RCC 7860 (cell line): ENCODE measurements at places on chromosomes 6 and 20.

DNA sequence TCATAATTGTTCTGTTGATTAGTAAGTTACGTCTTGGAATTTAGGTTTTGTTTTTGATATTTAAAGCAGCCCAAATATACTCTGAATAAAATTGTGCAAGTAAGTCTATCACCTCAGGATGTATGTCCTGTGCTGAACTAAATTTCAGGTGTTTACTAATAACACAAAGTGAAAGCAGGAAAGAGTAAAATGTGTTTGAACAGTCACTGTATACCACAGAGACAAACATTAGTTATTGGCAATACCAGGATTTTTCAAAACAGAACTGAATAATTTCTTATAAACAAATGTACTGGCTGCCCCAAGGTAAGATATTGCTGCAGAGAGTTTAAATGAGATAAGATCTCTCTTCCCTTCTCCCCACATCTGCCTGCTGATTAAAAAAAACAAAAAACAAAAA is 404.7 kb upstream of the RUNX2 start:
- DNase-seq = no peak

- no peak for DNase-seq
These were observed 37.4 kb upstream of the SYNDIG1 start for GRCh38 chr20:24432046-24432442.

GRCh38 chr6:115276881-115277565 is 783.7 kb downstream of the FRK start:
- DNase-seq = no peak

DNA sequence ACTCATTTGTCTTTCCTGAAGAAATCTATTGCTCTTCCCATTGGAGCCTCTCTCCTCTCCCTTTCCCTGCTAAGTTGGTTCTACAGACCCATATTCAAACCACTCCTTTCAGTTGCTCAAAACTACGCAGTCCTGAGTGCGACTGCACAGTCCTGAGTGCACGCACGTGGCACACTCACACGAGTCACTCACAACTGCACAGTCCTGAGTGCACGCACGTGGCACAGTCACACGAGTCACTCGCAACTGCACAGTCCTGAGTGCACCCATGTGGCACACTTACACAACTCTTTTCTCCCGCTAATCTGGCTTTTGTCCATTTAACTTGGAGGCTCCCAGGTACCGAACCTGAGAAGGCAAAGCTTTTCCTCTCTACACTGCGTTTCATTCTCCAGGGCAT is 159.7 kb downstream of the RNASET2 start:
- no peak for DNase-seq

DNA sequence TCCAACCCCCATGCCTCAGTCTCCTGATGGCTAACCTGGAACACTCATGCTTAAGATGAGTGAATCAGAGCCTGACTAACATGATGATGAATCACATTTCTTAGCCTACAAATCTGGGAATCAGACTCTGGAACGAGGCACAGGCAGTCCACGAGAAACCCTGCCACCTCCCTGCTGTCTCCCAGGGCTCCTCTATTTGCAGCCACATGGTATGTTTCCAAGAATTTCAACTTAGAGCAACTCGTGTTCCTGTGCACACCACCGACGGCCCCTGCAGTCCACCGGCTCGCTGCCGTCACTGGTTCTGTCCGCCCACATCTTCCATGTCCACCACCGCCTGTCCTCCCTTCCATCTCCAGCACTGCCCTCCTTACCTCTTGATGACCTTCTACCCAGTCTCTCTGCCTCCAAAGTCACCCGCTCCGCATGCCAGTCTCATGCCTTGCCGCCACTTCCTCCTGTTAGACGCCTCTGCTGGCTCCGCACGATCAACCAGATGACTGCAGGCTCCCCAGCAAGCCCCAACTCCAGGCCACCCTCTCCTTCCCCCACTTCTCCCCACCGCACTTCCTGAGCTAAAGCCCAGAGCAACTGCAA is 87.6 kb downstream of the AGPAT4 start:
- DNase-seq = peak; percentile 95

DNA sequence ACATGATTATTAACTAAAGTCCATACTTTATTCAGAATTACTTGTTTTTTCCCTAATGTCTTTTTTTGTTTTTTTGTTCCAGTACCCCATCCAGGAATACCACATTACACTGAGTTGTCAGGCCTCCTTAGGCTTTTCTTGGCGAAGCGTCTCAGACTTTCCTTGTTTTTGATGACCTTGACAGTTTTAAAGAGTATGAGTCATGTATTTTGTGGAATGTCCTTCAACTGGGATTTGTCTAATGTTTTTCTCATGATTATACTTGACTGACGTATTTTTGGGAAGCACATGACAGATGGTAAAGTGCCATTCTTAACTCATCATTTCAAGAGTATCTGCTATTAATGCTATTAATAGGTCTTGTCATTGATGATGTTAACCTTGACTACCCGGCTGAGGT is 23.6 kb downstream of the ENPP1 start:
- peak; percentile 50 for DNase-seq

DNA sequence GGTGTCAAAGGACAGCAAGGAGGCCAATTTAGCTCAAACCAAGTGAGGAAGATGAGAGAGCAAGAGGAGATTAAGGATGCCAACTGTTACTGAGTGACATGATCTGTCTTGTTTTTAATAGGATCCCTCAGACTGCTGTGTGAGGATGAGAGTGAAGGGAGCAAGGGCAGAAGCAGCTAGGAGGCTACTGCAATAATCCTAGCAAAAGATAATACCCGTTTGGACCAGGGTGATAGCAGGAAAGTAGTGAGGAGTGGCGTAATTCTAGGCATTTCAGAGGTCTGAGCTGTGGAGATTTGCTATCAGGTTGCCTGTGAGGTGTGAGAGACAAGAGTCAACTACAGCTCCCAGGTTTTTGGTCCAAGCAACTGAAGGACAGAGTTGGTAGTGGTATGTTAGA is 14.7 kb downstream of the UBE2V1 start:
- no peak for DNase-seq

DNA sequence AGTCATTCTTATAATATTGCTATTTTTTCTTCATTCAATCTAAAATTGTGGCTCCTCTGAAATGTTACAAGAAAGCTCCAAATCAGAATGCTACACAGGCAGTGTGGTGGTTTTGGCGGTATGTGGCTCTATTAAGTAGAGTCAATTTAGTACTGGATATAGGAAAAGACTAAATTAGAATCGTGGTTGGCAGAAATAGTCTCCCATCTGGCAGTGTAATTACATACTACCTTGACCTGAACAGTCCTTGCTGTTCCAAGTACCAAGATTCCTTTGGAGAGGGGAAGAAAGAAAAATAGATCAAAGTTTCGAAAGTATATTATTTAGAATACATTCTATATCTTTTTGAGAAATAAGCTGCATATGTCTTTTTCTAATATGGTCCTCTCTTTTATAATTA is 78.2 kb downstream of the C6orf118 start:
- DNase-seq = no peak

DNA sequence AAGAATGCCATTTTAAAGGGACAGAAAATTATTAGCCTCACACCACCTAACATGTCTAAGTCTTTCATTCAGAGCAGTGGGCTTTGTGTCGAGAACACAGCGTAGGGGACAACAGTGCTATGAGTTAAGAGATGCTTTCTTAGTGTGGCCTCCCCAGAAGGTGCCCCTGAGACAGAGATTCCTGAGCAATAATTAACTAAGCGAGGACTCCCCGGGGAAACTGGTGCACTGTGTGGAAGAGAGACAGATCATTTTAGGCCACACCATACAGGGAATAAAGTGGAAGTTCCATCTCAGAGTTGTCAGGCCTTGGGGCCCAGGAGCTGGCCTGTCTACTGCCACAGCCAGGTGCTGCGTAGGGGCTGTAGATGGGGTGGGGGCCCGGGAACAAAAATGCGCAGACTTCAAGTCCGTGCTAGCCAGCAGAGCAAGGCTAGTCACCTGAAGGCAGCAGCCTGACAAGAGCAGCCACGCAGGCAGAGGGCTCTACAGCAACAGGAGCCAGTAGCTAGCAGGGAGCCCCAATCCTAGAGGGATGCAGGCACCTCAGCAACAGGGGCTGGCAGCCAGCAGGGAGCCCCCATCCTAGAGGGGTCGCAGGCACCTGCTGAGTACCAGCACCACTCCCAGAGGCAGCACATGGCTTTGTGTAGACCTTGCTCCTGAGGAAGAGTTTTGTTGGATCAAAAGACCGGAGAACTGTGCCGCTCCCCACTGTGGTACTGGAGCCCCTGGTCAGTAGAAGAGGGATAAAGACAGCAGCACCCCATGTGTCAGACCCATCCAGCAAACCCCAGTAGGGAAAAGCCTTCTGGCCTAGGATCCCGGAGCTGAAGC is 63.0 kb upstream of the NXT1 start:
- no peak for DNase-seq

DNA sequence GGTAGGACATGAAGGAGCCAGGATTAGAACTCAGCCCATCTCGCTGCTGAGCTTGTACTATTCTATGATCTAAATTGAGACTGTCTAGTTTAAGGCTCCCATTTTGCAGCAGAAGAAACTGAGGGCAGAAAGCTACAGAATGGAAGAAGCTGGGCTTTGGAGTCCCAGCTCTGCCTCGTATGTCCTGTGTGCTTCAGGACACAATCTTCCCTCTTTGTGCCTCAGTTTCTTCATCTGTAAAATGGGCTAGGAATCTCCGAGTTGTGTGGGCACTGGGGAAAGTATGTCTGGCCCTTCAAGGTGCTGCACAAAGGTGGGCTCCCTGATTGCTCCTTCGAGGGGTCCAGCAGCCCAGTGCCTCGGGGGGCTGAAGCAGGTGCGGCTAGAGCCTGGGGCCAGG is 20.7 kb downstream of the NOL4L start:
- DNase-seq = no peak

DNA sequence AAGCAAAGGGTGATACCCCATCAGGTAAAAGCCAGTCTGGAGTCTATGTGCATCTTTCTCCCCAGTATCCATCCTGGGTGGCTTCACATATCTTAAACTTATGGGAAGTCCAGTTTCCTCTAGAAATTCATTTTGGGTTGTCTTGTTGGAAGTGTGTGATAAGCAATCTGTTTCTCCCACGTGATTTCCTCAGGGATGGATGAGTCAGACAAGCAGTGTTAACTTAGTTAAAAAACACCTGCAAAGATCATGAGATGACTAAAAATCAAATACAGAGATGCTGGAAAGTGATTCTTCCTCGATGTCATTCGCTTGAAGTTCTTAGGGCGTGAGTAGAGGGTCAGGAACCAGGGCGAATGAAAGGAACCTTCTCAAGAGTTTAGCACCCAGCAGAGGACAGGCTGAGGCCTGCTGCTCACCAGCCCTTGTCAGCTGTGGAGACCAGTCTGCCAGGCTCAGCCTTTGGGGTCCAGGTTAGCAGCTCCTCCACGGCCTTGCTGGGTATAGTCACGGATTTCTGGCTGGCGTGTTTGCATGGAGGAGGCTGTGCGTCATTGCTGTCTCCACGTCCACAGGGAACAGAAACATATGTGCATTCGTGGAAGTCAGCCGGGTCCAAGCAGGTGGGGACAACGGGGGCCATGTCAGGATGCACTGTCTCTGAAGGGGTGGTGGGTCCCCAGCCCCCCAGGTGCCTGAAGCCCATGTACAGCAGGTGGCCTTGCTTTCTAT is 2.8 kb upstream of the PNPLA1 start:
- no peak for DNase-seq

DNA sequence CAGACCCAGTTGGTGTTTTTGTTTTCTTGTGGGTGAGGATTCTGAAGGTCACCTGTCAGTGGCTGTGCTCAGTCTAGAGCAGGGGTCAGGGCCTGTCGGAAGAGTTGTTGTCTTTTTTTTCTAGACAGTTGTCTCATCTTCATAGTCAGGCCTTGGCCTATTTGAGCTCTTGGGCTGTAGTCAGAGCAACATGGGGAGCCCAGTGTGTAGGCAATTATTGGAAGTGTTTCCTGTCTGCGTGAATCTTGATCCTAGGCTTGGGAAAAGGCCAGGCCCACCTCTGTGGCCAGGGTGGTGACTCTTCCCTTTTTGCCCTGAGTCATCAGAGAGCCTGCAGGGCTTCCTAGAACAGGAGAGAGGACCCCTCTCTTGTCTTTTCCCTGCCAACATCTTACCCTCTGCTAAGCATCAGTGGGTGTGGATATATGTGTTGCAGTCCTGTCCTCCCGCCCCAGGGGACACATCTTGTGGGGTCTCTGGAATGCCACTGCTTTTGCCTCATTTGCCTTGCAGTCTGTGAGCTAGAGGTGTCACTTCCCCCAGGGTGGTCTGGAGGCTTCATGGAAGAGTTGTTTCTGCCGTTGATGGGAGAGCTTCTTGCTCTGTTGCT is 11.4 kb downstream of the TJAP1 start:
- no peak for DNase-seq

DNA sequence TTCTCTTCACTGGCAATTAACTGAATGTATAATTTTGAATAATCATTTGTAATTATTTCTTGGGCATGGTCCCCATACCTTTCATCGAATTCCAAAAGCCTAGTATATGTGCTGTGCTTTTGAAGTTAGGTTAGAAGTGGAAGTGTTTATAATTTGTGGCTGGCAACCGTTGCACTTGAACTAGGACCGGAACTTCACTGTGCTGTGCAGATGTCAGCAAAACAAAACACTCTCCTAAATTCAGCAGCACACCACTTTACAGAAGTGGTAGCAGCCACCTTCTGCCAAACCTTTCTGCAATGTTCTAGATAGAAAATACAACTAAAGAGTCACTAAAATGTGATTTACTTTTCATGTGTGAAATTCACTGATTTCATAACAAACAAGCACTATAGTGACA is 111.9 kb downstream of the FAM83B start:
- no peak for DNase-seq

DNA sequence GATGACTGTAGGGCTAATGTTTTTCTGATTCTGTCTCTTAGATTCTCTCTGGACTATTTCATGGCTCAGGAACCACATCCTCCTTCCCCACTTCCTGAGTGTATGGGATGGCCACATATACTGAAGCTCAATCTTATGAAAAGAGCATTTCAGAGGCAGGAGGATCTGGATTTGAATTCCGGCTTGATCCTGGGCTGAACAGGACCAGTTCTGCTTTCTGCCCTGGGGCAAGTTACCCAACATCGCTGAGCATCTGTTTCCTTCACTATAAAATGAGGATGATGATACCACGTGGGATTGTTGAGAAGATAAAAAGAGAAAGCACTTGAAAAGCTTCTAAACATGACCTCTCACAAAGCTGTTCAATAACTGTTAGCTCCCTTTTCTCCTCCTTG is 168.4 kb upstream of the TNFAIP3 start:
- peak; percentile 45 for DNase-seq

GRCh38 chr6:137722749-137723272 is 144.2 kb upstream of the TNFAIP3 start:
- DNase-seq = no peak

DNA sequence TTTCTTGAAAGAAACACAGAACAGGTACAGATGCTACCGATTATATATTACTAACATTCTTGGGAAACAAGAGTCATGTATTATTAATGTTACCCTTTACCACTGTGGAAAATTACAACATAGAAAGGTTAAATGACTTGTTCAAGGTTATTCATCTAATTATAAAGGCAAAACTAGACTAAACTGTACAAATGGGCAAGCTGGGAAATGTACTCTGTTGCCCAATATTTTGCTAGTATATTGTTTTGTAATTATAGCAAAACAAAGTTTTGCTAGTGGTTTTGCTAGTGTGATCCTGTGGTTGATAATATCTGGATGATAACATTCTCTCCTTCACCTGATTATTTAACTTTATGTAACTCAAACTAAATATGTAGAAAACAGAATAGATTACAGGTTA is 96.5 kb downstream of the TINAG start:
- DNase-seq = no peak

GRCh38 chr6:135423649-135424128 is 73.9 kb downstream of the AHI1 start:
- peak; percentile 17 for DNase-seq

- no peak for DNase-seq
These were observed 55.6 kb downstream of the PTPRK start for GRCh38 chr6:128464790-128465189.
